ENCODE measurements at places on chromosomes 7 and 10.

DNA sequence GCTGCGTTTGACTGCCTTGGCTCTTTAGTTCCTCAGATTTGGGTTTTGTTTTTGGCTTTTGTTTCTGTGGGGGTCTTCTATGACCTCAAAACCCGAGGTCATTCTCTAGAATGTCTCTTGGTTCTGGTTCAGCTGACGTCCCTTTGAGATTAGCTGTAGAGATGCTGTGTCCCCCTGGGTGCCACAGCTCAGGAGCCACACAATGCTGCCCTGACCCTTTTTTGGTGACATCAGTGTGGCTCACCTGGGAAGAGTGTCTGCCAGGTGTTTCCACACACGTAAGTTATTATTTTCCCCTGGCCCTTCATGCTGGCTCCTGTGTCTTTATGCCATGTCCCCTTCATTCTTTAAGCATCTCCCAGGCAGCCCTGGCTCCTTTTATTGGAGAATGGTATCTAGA lies 89.8 kb upstream of the DDC start:
- no peak for DNase-seq

GRCh38 chr10:124703778-124704427 lies 40.3 kb downstream of the FAM53B start:
- no peak for DNase-seq

GRCh38 chr7:129684777-129685176 lies 73.3 kb downstream of the NRF1 start:
- DNase-seq = no peak

GRCh38 chr10:131792011-131792651 lies 108.7 kb upstream of the PPP2R2D start:
- no peak for DNase-seq

- DNase-seq = no peak
Observed at GRCh38 chr10:125859128-125859817, 21.8 kb downstream of the DHX32 start.

DNA sequence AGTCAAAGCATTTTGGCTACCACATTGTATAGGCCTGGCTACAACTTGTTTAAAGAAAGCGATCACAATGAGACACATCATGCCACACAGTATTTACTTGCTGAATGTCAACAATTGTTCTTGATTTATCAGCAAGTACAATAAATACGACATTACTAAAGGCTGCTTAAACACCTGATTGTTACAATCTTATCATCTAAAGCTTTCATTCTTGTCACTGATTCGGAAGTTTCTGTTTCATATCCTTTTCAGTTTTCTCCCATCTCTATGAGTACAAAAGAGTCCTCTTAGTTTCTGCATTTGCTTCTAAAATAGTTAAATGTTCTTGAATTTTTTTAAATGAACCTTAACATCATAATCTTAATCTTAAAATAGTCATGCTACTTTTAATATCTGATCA lies 128.1 kb upstream of the LRRN3 start:
- no peak for DNase-seq

GRCh38 chr7:106012184-106012583 lies 49.1 kb downstream of the CDHR3 start:
- no peak for DNase-seq

DNA sequence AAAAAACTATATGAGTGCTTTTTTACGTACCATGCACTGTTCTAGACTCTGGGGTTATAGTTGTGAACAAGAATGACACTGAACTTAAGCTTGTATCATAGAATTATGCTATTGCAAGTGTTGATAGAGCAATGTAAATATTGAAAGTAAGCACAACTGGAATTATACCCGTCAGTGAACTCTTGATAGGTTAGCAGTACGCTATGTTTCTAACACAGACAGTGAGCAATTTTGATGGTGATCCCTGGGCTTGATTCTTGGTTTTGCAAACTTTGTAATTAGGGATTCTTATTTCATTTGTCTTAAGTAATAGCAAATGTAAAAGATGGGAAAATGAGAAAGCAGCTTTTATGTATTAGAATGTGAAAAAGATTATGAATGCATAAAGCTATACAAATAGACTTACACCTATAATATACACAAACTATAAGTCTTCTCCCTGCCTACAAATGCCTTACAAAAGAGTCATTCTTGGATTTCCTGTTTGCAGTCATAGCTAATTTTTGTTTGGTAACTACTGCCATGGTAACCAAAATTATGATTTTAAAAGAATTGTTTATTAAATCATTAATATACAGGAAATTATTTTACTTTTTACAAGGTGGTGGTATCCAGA lies 6.7 kb downstream of the TES start:
- no peak for DNase-seq

GRCh38 chr10:58909881-58910280 lies 266.6 kb upstream of the PHYHIPL start:
- no peak for DNase-seq
